ENCODE measurements at places on chromosomes 6 and 20.

DNA sequence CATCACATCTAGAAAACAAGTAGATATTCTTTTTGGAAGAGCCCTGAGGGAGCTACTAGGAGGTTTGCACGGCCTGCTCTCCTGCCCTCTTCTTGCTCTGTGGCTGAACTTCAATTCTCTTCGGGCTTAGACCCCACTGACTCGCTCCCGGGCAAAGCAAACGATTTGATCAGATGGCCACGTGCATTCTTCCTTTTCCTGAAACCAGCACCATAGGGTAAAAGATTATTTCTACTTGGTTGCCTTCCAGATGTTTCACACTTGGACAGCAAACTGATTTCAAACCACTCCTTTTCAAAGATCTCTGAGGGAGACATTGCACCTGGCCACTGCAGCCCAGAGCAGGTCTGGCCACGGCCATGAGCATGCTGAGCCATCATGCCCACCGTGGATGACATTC, at the start of gene SLC22A1:
TSS of gene SLC22A1 (plus strand) at position 258 of the 400 bp plus-strand sequence. CDS start at position 379, 121 bp downstream.
- DNase-seq = no peak

GRCh38 chr20:1535420-1536175, 21.9 kb downstream of the SIRPD start:
- DNase-seq = no peak

GRCh38 chr6:87628881-87629280, 38.9 kb downstream of the ORC3 start:
- no peak for DNase-seq

DNA sequence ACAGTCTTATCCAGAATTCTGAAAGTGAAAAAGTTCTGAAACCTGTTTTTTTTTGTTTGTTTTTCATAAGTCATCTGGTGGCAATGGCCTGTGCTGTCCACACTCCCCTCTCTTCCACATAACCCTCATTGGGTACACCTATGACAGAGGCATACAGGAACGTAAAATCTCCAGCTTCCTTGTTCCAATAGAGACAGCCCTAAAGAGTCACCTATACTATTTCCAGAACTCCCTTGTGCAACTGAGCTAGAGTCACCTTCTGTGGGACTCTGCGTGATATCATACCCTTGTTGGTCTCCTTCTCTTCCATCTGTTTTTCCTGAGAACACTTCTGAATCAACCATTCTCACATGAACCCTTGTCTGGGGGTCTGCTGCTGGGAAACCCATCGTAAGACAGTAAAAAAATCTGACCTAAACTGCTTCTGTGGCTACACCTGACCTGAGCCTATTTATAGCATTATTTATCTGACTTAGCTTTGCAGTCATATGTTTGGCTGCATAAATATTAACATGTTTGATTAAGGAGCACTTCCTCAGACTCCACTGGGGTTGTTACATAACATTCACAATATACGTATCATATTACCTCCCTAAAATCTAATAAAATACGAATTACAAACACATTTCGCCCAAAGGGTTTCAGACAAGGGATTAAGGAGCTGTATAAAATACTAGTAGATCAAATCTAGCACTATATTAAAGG, 151.9 kb downstream of the PTPRT start:
- no peak for DNase-seq

DNA sequence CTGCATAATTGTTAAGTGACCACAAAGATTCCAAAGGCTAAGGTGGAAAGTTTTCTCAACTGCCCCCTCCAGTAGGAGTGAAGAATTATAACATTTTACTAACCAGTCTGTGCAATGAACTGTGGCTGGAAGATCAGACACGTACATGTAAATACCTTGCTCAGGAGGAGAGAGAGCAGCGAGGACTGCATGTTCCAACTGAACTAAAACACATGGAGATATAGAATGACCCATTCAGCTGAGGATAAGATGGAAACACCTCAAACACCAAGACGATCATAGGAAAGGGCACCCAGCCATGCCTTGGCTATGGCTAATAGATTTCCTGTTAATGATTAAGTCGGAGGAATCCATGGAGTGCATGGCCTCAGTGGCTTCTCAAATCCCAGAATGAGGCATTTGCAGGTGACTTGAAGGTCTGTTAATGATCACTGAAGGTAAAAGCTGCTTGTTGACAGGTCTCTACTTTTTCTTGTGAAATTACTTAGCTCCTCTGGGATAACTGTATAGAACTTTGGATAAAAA, 875.6 kb downstream of the TFAP2A start:
- DNase-seq = no peak

GRCh38 chr6:113466526-113466925, 390.6 kb upstream of the MARCKS start:
- no peak for DNase-seq

DNA sequence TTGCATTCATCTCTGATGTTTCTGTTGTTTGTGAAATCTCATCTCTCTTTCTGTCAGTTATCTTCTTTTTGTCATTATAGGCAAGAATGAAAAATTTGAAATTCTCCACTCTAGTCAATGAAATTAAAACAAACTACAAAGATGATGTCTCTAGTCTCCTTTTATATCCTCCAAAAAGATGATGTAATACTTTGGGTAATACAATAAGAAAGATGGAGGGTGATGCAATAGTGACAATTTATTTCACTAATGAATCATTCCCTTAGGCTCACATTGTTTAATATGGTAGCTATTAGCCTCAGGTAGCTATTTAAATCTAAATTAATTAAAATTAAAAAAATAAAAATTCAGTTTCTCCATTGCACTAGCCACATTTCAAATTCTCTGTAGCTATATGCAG, 145.4 kb downstream of the UST start:
- DNase-seq = no peak

DNA sequence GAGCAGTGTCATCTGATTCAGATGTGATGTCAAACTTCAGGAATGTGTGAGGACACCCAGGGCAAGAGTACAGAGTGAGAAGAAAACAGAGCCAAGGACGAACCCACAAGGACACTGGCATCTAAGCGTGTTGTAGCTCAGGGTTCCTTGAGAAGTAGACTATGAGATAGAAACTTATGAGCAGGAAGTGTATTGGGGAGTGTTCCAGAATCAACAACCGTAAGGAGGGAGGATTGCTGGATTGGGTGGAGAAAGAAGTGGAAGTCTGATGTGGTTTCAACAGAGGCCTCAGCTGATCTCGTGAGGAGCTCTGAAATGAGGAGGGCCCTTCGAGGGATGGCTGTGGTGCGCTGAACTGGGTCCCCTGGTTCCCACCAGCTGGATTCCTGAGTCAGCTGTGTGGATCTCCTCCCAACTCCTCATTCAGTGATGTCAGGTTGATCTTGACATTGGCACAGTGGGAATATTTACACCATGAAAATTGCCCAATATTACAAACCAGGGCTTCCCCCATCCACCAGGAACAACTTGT, 25.7 kb upstream of the IGF2R start:
- no peak for DNase-seq

DNA sequence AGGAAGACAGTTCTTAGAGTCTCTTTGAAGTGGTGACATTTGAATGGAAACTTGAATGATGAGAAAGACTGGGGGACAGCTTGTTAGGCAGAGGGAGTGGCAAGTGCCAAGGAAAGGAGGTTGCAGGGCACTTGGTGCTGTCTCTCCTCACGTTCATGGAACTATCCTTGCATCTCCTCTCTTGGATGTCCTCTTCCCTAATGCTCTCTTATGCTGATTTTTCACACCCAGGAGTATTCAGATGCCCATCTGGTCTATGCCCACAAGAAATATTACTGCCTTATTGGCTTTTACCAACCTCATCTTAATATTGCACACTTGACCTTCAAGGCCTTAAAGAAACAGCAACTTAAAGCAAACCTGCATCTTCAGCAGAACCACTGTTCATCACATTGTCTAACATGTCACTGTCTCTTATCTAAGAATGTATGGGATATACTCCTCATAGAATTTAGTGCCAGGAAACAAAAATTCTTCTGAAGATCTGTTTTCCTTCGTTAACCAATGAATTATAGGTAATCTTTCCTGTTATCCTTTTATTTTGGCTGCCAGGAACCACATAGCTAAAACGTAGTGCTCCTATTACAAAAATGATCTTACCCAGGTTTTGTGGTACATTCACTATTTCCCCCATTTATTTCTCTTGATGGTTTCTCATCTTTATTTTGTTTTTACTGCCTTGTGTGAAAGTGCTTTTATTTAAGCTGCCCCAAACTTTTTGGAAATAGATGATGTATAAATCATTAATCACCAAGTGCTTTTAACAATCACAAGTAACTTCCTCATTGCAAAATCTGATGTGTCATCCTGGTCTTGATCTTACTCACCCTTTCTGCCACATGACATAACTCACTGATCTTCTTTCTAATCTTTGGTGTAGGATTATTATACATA, 12.8 kb downstream of the RGS17 start:
- no peak for DNase-seq

DNA sequence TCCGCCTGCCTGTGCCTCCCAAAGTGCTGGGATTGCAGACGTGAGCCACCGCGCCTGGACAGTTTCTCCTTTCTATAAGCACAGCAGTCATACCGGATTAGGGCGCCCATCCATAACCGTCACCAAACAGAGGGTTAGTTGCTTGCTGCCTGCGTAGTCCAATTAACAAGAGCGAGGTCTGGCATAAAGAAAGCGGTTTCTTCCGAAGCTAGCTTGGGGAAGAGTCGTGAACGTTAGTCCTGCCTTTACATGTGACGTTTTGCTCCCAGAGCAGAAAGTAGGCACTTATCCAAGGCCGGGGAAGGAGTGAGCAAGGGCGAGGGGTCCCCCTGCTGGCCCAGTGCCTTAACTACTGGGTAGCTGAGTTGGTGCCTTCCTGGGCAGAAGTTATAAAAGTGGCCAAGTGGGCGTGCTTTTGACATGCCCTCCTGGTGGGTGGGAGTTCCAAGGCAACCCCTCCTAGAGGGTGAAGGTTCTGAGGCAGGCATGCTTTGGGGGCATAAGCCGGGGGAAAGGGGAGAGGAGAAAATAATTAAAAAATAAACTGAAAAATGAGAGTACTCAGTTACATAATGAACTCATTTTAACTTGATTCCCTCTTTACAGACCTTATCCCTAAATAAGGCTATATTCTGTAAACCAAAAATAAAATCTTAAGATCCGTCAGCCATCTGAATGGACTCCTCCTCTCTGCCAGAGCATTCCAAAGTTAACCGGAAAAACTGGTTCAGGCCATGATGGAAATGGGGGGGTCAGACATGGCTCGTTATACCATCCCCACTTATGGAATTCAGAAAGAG, 88.0 kb downstream of the FAM217A start:
- peak; percentile 63 for DNase-seq

DNA sequence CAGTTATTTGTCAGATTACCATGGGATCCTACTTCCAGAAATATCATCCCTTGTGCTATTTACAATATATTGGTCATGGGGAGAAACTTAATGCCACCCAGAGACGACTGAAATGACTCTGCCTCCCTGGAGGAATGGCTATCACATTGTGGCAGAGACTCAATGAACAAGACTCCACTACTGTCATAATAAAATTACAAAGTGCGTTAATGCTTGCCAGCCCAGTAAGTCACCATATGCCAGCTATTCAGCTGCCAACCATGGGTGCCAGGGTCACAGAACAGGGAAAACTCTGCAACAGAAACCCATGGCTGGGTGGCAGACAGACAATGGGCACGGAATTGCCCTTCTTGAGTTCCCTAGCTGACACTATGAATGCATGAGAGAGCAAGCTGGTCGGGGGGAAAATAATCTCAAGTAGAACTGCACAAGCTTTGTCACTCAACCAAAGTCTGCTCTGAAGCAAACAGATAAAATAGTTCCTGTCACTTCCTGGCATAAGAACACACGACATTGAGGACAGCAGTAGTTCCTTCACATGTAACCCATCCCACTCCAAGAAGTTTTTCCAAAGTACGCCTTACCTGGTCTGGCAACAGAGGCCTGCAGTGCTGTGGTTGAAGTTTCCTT, 32.1 kb downstream of the TP53INP2 start:
- no peak for DNase-seq

GRCh38 chr20:22159276-22159675, 425.1 kb downstream of the FOXA2 start:
- DNase-seq = no peak

GRCh38 chr6:156197513-156197912, 579.7 kb upstream of the ARID1B start:
- DNase-seq = no peak

- no peak for DNase-seq
These were observed 831.6 kb upstream of the EYS start for GRCh38 chr6:66538551-66539135.

GRCh38 chr6:101853231-101854085, 459.9 kb downstream of the GRIK2 start:
- no peak for DNase-seq

- peak; percentile 2 for DNase-seq
These were observed 133.5 kb downstream of the TBC1D7 start for GRCh38 chr6:13194852-13195251.

DNA sequence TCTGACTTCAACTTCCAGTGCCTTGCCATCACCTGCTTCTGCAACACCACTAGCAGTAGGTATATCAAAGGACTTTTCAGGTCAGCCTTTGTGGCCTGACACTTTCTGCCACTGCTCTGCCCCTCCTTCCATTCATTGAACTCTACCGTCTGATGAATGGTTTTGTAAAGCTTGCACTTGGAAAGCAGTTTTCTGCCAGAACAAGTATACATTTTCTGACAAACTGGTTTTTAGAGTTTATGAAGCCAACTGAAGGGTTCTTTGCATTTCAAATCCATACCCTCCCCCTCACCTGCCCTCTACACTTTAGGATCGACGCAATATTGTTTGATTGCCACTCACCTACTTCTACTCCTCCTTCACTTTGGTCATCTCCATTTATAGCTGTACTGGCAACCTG, 603.1 kb downstream of the HACE1 start:
- DNase-seq = no peak

DNA sequence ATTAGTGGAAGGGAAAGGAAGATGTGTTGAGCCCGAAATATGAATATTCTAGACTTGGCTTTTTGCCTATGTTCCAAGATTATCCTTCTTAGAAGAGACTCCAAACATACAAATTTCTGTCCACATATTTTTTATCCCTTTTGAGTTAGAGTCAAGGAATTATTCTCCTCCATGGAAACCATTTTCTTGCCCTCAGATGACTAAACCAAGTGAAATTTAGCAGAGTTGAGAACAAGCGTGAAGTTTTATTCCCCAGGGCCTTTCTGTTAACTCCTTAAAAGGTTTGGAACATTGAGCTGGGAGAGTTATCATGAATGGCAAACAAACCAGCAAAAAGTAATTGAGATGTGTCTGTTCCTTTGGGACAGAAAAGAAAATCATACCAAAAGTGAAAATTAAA, 286.1 kb upstream of the PLCB4 start:
- DNase-seq = no peak

- DNase-seq = no peak
These were observed 110.9 kb downstream of the EYA4 start for GRCh38 chr6:133352046-133352445.

DNA sequence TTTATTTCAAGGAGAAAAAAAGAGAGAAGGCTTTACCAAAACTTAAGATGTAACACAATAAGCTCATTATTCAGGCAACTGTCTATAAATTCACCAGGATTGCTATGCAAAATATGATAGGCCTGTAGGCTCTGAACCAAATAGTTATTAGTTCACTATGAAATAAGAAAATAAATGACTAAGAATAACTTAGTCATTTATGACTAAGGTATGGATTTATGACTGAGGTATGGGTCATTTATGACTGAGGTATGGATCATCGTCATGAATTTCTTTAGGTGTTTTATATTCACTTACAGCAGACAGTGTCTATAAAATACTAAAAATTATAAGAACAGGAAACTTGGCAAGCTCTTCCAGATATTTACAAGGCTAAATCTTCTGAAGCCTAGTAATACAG, 52.1 kb upstream of the SNX9 start:
- DNase-seq = no peak
